ENCODE measurements at places on chromosomes 3 and 15. TPM values are rescaled to one million over a fixed set of nuclear protein-coding genes. Genes with fewer than 3 reads are reported as not detected.

- no peak overlapping the region for H3K27ac ChIP-seq
- no peak overlapping the region for H3K4me3 ChIP-seq
- H3K4me1 ChIP-seq: peaks cover 3% of the 10 kb centered on the region
- DNase-seq: no peak
- no peaks in the 10 kb centered on the region for H3K36me3 ChIP-seq
These were observed 286.1 kb upstream of the TLE3 start for GRCh38 chr15:70383856-70384255.

GRCh38 chr3:127585163-127585812 lies 5.2 kb downstream of the TPRA1 start:
- H3K4me1 ChIP-seq: peaks cover 34% of the 10 kb centered on the region
- no peaks in the 10 kb centered on the region for H3K27me3 ChIP-seq
- DNase-seq: no peak
- no peaks in the 10 kb centered on the region for H3K36me3 ChIP-seq
- H3K27ac ChIP-seq: peak overlapping the region; percentile 29

Gene FAM174B
- 21.9 TPM for total RNA-seq

GRCh38 chr3:64848127-64848800 lies 160.5 kb upstream of the ADAMTS9 start:
- H3K27ac ChIP-seq: no peak overlapping the region
- H3K36me3 ChIP-seq: no peaks in the 10 kb centered on the region
- H3K27me3 ChIP-seq: no peaks in the 10 kb centered on the region
- H3K4me1 ChIP-seq: no peaks in the 10 kb centered on the region
- H3K4me3 ChIP-seq: no peak overlapping the region
- DNase-seq: no peak

DNA sequence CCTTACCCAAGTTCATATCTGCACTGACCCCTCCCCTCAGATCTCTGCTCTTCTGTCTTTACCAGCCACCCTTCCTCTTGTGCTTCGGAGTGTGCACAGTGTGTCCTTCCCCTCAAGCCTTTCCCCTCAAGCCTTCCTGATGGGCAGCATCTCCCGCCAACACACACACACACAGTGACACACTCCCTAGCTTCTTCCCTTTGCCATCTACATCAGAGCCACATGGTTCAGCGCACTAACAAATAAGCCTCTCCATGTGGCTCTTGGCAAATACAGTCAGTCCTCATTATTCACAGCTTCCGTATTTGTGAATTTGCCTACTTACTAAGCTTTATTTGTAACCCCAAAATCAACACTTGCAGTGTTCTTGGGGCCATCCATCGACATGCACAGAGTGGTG lies 37.5 kb downstream of the SH3BP5 start:
- H3K4me3 ChIP-seq: no peak overlapping the region
- H3K36me3 ChIP-seq: no peaks in the 10 kb centered on the region
- no peaks in the 10 kb centered on the region for H3K27me3 ChIP-seq
- no peak overlapping the region for H3K27ac ChIP-seq
- peaks cover 16% of the 10 kb centered on the region for H3K4me1 ChIP-seq

DNA sequence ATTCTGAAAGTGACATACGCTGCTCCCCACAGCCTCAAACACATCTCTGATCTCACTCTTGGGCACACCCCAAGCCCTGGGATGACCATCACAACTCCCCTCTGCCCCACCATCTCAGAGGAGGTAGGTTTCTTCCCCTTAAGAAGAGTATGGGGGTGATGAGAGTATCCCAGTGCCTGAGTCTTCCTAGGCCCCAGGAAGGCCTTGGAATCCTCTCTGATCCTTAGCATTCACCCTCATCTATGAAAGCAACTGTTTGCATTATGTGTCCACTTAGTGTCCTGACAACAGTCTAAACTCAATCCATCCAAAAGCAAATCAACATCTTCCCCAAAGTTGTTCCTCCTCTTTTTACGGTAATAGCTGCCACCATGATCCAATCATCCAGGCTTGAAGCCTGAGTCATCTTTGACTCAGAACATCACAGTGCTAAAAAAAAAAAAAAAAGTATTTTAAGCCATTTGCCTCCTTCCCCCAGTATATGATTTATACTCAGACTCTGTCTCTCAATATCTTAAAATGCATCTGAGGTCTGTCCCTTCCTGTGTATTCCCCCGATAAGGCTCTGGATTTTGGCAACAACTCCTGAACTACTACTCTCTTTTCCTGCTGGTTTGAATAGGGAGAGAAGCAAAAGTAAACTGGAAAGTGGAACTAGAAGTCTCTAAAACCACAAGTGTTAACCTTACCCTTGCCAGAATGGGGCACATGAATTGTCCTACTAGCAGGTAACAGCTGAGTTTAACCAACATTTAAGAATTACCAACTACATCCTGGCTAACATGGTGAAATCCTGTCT lies 22.5 kb downstream of the POPDC2 start:
- peaks cover 25% of the 10 kb centered on the region for H3K4me1 ChIP-seq
- no peak overlapping the region for H3K4me3 ChIP-seq
- no peaks in the 10 kb centered on the region for H3K27me3 ChIP-seq
- peak overlapping the region; percentile 93 for H3K27ac ChIP-seq
- H3K36me3 ChIP-seq: no peaks in the 10 kb centered on the region

- peaks cover 10% of the 10 kb centered on the region for H3K4me1 ChIP-seq
- H3K36me3 ChIP-seq: no peaks in the 10 kb centered on the region
- H3K27me3 ChIP-seq: no peaks in the 10 kb centered on the region
- DNase-seq: no peak
These were observed 77.5 kb upstream of the PRR23C start for GRCh38 chr3:139122221-139122581.

- H3K4me1 ChIP-seq: no peaks in the 10 kb centered on the region
- H3K27ac ChIP-seq: no peak overlapping the region
- no peak for DNase-seq
- no peak overlapping the region for H3K4me3 ChIP-seq
- H3K27me3 ChIP-seq: peaks cover 5% of the 10 kb centered on the region
These were observed 34.9 kb upstream of the CMC1 start for GRCh38 chr3:28206479-28206878.

GRCh38 chr3:111714305-111714704 lies 119.2 kb upstream of the ZBED2 start:
- no peak overlapping the region for H3K27ac ChIP-seq
- H3K27me3 ChIP-seq: no peaks in the 10 kb centered on the region
- no peak for DNase-seq

GRCh38 chr3:64638981-64639481 lies 48.8 kb downstream of the ADAMTS9 start:
- no peak overlapping the region for H3K4me3 ChIP-seq
- no peaks in the 10 kb centered on the region for H3K36me3 ChIP-seq
- H3K27ac ChIP-seq: no peak overlapping the region
- no peaks in the 10 kb centered on the region for H3K4me1 ChIP-seq
- no peaks in the 10 kb centered on the region for H3K27me3 ChIP-seq
- DNase-seq: no peak

Gene HRH1
- total RNA-seq: 30.1 TPM

- H3K27ac ChIP-seq: no peak overlapping the region
- H3K36me3 ChIP-seq: no peaks in the 10 kb centered on the region
- no peak for DNase-seq
- peaks cover 34% of the 10 kb centered on the region for H3K27me3 ChIP-seq
These were observed 11.9 kb upstream of the ALDH1A2 start for GRCh38 chr15:58077427-58077826.

GRCh38 chr15:32716915-32717425 lies 834 bp upstream of the GREM1 start:
- H3K36me3 ChIP-seq: no peaks in the 10 kb centered on the region
- no peak for DNase-seq
- H3K4me3 ChIP-seq: peak overlapping the region; percentile 82

DNA sequence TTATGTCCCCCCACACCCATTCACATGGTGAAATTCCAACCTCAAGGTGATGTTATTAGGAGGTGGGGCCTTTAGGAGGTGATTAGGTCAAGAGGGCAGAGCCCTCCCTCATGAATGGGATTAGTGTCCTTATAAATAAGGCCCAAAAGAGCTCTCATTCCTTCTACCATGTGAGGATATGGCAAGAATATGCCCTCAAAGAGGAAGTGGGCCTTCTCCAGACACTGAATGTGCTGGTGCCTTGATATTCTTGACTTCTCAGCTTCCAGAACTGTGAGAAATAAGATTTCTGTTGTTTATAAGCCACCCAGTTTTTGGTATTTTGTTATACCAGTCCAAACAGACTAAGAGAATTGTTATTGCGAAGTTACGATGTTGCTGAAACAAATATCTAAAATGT lies 94.4 kb downstream of the ANKRD28 start:
- H3K27ac ChIP-seq: peak overlapping the region; percentile 22
- H3K36me3 ChIP-seq: peaks cover 31% of the 10 kb centered on the region
- no peaks in the 10 kb centered on the region for H3K27me3 ChIP-seq
- no peak overlapping the region for H3K4me3 ChIP-seq

GRCh38 chr3:153768561-153769469 lies 352.4 kb upstream of the ARHGEF26 start:
- H3K4me3 ChIP-seq: no peak overlapping the region
- DNase-seq: no peak
- H3K27me3 ChIP-seq: peaks cover 18% of the 10 kb centered on the region
- no peak overlapping the region for H3K27ac ChIP-seq

- H3K36me3 ChIP-seq: peaks cover 18% of the 10 kb centered on the region
- no peak for DNase-seq
- no peak overlapping the region for H3K4me3 ChIP-seq
- H3K27me3 ChIP-seq: no peaks in the 10 kb centered on the region
- no peak overlapping the region for H3K27ac ChIP-seq
These were observed 122.7 kb downstream of the USP13 start for GRCh38 chr3:179775416-179776122.

Gene CALML4
- total RNA-seq: 0.65 TPM

GRCh38 chr3:56759532-56759931 lies 42.2 kb downstream of the ARHGEF3 start:
- H3K4me1 ChIP-seq: peaks cover 18% of the 10 kb centered on the region
- H3K27ac ChIP-seq: no peak overlapping the region
- H3K4me3 ChIP-seq: no peak overlapping the region
- H3K27me3 ChIP-seq: no peaks in the 10 kb centered on the region
